Testis (tissue), 5 donors: ENCODE measurements at places on chromosomes 3 and 15. TPM values are rescaled to one million over a fixed set of nuclear protein-coding genes. Genes with fewer than 3 reads are reported as not detected.
A peak's percentile ranks its signal among the peaks of the same experiment; 100 is the strongest.

- H3K36me3 ChIP-seq = no peaks in the 10 kb centered on the region
- H3K4me3 ChIP-seq = no peak overlapping the region
- no peak overlapping the region for H3K27ac ChIP-seq
- DNase-seq = peak; percentile 60
- H3K27me3 ChIP-seq = no peaks in the 10 kb centered on the region
These were observed 862.5 kb downstream of the CADM2 start for GRCh38 chr3:85821130-85821756.

GRCh38 chr3:136604961-136605360, 147.2 kb downstream of the STAG1 start:
- no peaks in the 10 kb centered on the region for H3K27me3 ChIP-seq
- no peak overlapping the region for H3K27ac ChIP-seq
- no peak overlapping the region for H3K4me3 ChIP-seq
- no peaks in the 10 kb centered on the region for H3K4me1 ChIP-seq
- DNase-seq = no peak
- H3K36me3 ChIP-seq = no peaks in the 10 kb centered on the region

- no peak overlapping the region for H3K4me3 ChIP-seq
- DNase-seq = no peak
- H3K27ac ChIP-seq = no peak overlapping the region
- H3K36me3 ChIP-seq = no peaks in the 10 kb centered on the region
These were observed 84.8 kb upstream of the IQSEC1 start for GRCh38 chr3:13157986-13158385.

DNA sequence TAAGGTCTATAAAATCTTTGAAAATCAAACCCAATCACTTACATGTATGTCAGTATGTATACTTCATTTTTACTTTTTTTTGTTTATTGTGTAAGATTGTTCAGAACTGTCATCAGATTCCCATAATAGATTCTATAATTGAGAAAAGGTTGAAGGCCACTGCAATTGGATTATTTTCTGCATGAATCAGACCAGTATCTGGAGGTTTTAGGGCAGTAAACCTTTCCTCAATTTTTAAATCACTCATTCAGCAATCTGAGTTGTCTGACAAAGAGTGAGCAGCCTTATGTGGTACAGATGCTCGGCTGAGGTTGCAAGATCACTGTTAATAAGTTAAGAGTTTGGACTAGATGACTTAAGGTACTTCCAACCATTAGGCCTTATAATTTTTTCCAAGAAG, 96.0 kb downstream of the TP63 start:
- no peaks in the 10 kb centered on the region for H3K27me3 ChIP-seq
- H3K4me3 ChIP-seq = no peak overlapping the region
- no peak overlapping the region for H3K27ac ChIP-seq
- DNase-seq = no peak
- no peaks in the 10 kb centered on the region for H3K4me1 ChIP-seq
- H3K36me3 ChIP-seq = no peaks in the 10 kb centered on the region

GRCh38 chr3:166283840-166284239, 446.6 kb upstream of the BCHE start:
- H3K4me1 ChIP-seq = no peaks in the 10 kb centered on the region
- no peak overlapping the region for H3K27ac ChIP-seq
- no peaks in the 10 kb centered on the region for H3K36me3 ChIP-seq
- no peaks in the 10 kb centered on the region for H3K27me3 ChIP-seq

DNA sequence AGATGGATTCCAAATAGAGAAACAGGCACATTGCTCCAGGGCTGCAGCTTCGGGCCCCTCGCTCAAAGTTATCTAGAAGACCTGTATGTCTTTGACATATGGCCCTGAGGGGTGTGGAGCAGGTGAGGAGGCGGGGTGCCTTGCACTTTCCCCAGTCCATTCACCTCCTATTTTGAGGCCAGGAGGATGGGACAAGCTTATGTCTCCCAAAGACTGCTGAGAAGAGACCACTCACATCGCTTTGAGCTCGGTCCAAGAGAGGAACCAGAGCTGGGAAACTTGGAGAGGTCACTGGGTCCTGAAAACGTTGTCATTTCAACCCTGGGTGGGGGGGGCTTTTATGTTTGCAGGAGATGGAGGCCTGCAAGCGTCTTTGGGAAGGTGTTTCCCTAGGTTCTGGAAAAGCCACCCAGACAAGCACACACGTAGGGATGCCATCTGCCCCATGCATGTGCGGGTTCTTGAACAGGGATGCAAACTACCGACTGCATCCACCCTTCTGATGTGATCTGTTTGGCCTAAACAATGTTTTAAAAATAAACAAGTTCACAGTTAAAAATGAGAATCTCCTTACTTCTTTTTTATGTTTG, 33.7 kb upstream of the SYNM start:
- DNase-seq = no peak
- H3K27me3 ChIP-seq = no peaks in the 10 kb centered on the region
- no peaks in the 10 kb centered on the region for H3K4me1 ChIP-seq
- no peak overlapping the region for H3K4me3 ChIP-seq
- no peak overlapping the region for H3K27ac ChIP-seq

- DNase-seq = no peak
- peaks cover 9% of the 10 kb centered on the region for H3K4me1 ChIP-seq
- H3K27me3 ChIP-seq = no peaks in the 10 kb centered on the region
- no peaks in the 10 kb centered on the region for H3K36me3 ChIP-seq
- no peak overlapping the region for H3K27ac ChIP-seq
These were observed 15.2 kb downstream of the CHAC1 start for GRCh38 chr15:40968290-40969085.

- no peak overlapping the region for H3K4me3 ChIP-seq
- no peaks in the 10 kb centered on the region for H3K36me3 ChIP-seq
- H3K27me3 ChIP-seq = no peaks in the 10 kb centered on the region
- peaks cover 25% of the 10 kb centered on the region for H3K4me1 ChIP-seq
These were observed 3.0 kb upstream of the VIPR1 start for GRCh38 chr3:42499478-42499871.

- H3K27ac ChIP-seq = no peak overlapping the region
- peaks cover 10% of the 10 kb centered on the region for H3K4me1 ChIP-seq
- H3K4me3 ChIP-seq = no peak overlapping the region
- no peaks in the 10 kb centered on the region for H3K27me3 ChIP-seq
These were observed 11.1 kb downstream of the SIAH2 start for GRCh38 chr3:150751781-150752263.

- no peak for DNase-seq
- H3K4me3 ChIP-seq = no peak overlapping the region
- H3K4me1 ChIP-seq = peaks cover 4% of the 10 kb centered on the region
- H3K27ac ChIP-seq = no peak overlapping the region
These were observed 72.7 kb downstream of the NUP210 start for GRCh38 chr3:13347390-13347950.

GRCh38 chr15:57288926-57289580, 87.3 kb upstream of the CGNL1 start:
- no peak overlapping the region for H3K4me3 ChIP-seq
- DNase-seq = no peak
- no peaks in the 10 kb centered on the region for H3K4me1 ChIP-seq
- H3K27me3 ChIP-seq = no peaks in the 10 kb centered on the region
- no peak overlapping the region for H3K27ac ChIP-seq

DNA sequence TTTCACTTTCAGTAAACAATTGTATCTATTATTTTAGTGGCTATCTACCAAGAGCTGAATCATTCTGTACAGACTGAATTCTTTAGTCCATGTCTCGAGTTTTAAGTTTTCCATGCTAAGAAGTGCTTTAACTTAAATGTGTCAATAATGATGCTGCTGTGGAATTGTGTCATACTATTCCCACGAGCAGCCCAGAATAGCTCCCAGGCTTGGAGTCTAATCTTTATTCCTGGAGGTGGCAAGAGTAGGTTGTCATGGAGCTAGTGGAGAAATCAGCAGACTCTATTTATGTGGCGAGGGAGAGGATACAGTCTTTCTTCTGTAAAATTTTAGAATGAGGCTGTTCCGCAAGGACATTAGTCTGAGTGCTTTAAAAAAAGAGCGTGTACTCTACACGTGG, 207.2 kb downstream of the ROBO2 start:
- no peak overlapping the region for H3K4me3 ChIP-seq
- DNase-seq = no peak
- H3K36me3 ChIP-seq = no peaks in the 10 kb centered on the region
- no peak overlapping the region for H3K27ac ChIP-seq
- H3K27me3 ChIP-seq = no peaks in the 10 kb centered on the region
- no peaks in the 10 kb centered on the region for H3K4me1 ChIP-seq

DNA sequence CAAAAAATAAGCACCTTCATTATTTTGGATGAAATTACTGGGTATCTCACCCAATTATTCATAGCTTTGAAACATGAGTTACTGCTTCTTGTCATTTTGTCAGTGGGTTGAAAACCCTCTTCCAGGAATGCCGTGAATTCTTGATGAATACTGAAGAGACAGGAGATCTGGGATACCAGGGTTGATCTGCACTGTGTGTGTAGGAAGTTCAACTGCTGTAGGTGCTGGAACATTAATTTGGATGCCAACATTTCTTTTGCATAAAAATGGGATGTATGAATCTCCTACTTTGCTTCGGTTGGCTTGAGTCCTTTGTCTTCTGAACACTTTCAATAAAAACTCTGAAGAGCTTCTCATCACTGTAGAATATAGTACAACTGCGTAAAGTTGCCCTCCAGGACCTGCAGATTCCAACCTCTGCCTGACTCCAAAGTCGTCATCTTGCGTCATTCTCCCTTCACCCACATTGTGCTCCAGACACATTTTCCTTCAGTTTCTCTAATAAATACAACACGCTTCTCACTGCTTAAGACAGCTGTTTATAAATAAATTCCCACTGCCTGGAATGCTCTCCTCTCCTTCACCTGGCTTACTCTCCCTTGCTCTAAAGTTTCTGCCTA, 312.7 kb upstream of the TGFBR2 start:
- no peaks in the 10 kb centered on the region for H3K36me3 ChIP-seq
- no peak overlapping the region for H3K27ac ChIP-seq
- H3K4me1 ChIP-seq = peaks cover 9% of the 10 kb centered on the region
- no peak overlapping the region for H3K4me3 ChIP-seq

DNA sequence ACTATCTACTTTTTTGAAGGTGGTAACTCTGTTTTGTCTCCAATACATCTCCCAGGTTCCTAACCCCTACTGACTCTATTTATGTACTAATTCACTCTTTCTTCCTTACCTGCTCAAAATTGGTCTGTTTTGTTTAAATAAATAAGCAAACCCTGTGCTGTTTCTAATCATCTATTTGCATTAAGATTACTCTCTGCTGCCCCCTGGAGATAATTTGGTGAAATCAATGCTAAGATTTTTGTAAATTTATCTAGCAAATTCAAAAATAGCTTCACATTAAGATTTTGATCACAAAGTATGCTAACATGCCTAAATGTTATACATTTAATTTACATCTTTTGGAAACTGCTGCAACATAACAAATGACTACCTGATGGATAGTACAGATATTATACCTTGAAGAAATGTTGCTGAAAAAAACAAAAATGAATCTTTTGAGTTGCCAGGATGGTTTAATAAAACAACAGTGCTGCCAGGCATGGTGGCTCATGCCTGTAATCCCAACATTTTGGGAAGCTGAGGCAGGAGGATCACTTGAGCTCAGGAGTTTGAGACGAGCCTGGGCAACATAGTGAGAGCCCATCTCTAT, 4.4 kb upstream of the CD200R1 start:
- DNase-seq = no peak
- H3K27ac ChIP-seq = no peak overlapping the region
- H3K4me1 ChIP-seq = no peaks in the 10 kb centered on the region
- H3K36me3 ChIP-seq = no peaks in the 10 kb centered on the region
- no peaks in the 10 kb centered on the region for H3K27me3 ChIP-seq
- no peak overlapping the region for H3K4me3 ChIP-seq

DNA sequence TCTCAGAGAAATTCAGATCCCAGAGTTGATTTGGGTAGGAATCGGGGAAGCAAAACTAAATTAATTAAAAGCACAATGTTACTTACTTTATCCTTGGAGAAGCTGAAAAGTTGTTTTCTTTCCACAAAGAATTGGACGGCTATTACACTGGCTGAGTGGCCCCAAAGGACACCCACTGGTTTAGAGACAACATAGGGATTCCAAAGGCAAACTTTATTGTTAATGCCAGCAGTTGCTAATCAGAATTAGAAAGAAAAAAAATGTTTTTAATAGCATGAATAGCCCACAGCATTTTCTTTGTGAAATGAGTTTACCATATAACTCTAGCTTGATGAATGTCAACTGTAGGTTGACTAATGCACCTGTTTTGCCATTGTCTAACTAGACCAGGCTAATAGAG, 51.7 kb downstream of the WDR49 start:
- no peak for DNase-seq
- no peak overlapping the region for H3K27ac ChIP-seq
- no peak overlapping the region for H3K4me3 ChIP-seq
- no peaks in the 10 kb centered on the region for H3K4me1 ChIP-seq
- H3K36me3 ChIP-seq = no peaks in the 10 kb centered on the region

DNA sequence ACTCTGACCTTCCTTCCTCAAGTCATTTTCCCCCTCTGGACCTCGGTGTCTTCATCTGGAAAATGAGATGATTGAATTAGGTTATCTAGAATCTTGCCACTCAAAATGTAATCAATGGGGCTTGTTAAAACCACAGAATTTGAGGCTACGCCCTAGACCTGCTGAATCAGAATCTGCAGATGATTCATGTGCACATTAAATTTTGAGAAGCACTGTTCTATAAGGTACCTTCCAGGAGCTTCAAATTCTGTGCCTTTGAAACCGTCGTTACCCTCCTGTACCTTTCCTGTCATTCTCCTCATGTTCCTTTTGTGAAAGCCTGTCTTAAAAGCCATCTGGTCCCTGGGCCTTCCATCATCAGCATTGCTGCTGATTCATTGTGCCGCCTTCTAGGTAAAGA, 172.4 kb upstream of the TOPAZ1 start:
- no peaks in the 10 kb centered on the region for H3K4me1 ChIP-seq
- H3K4me3 ChIP-seq = no peak overlapping the region
- no peak overlapping the region for H3K27ac ChIP-seq
- no peaks in the 10 kb centered on the region for H3K36me3 ChIP-seq
- no peak for DNase-seq
- no peaks in the 10 kb centered on the region for H3K27me3 ChIP-seq

- H3K27me3 ChIP-seq = no peaks in the 10 kb centered on the region
- no peaks in the 10 kb centered on the region for H3K36me3 ChIP-seq
- H3K4me1 ChIP-seq = no peaks in the 10 kb centered on the region
- no peak overlapping the region for H3K27ac ChIP-seq
- no peak overlapping the region for H3K4me3 ChIP-seq
- no peak for DNase-seq
These were observed 92.8 kb downstream of the PCSK6 start for GRCh38 chr15:101396484-101397261.

DNA sequence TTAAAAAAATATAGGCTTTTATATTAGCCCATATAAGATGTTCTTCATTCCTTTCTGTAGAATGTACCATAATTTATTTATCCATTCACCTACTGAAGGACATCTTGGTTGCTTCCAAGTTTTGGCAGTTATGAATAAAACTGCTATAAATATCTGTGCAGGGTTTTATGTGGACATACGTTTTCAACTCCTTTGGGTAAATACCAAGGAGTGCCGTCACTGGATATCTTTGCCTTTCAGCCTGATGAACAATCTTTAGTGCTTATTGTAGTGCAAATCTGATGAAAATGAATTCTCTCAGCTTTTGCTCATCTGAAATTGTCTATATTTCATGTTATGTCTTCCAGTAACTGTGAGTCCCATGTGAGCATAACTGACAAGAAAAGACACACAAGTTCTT, 26.6 kb upstream of the BLM start:
- peaks cover 6% of the 10 kb centered on the region for H3K4me1 ChIP-seq
- no peak for DNase-seq

GRCh38 chr15:95202569-95203349, 971.4 kb downstream of the MCTP2 start:
- no peak overlapping the region for H3K27ac ChIP-seq
- DNase-seq = no peak
- no peaks in the 10 kb centered on the region for H3K36me3 ChIP-seq
- H3K27me3 ChIP-seq = no peaks in the 10 kb centered on the region
- H3K4me3 ChIP-seq = no peak overlapping the region
- no peaks in the 10 kb centered on the region for H3K4me1 ChIP-seq

The DUOXA2 gene
- total RNA-seq = 0.31 TPM

The HEG1 gene
- 120 TPM for total RNA-seq

The CRYGS gene
- total RNA-seq = 6.1 TPM

The RAD51 gene
- total RNA-seq = 16.9 TPM

The KNG1 gene
- 0.31 TPM for total RNA-seq

The ATP6V1A gene
- total RNA-seq = 55.9 TPM
